CD4-positive, alpha-beta T cell (primary cell): ENCODE measurements at places on chromosomes 2 and 18. TPM values are rescaled to one million over a fixed set of nuclear protein-coding genes. Genes with fewer than 3 reads are reported as not detected.

MALL gene
- total RNA-seq = not detected

SRD5A2 gene
- not detected for total RNA-seq

CDKL4 gene
- total RNA-seq = 0.75 TPM

LOXHD1 gene
- total RNA-seq = not detected

SRBD1 gene
- total RNA-seq = 14.2 TPM

ZCCHC2 gene
- 85.4 TPM for total RNA-seq

OTX1 gene
- not detected for total RNA-seq

COPS7B gene
- 27.6 TPM for total RNA-seq

- no peak overlapping the region for H3K4me3 ChIP-seq
- H3K27ac ChIP-seq = no peak overlapping the region
- H3K4me1 ChIP-seq = peaks cover 20% of the 10 kb centered on the region
- no peaks in the 10 kb centered on the region for H3K36me3 ChIP-seq
- H3K27me3 ChIP-seq = peaks cover 40% of the 10 kb centered on the region
These were observed 1.3 kb upstream of the ANTXR1 start for GRCh38 chr2:69011611-69012157.

DNA sequence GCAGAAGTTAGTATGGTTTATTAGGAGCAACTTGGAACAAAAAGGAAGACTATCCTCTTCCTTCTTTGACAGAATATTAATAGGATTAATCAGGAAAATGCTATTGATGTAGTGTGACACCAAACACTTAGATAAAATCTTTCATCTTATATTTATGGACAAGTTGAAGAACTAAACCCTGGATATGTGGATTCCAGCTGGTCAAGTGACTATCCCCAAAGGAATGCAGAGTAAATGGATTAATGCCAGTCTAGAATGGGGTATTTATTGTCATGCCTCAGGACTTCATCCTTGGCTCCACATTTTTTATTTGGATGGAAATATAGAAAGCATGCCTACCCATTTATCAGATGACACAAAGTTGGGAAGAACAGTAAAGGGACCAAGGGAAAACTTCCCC lies 124.0 kb upstream of the TTC39C start:
- no peak for DNase-seq
- H3K4me3 ChIP-seq = no peak overlapping the region
- H3K36me3 ChIP-seq = no peaks in the 10 kb centered on the region
- H3K4me1 ChIP-seq = peaks cover 13% of the 10 kb centered on the region

DNA sequence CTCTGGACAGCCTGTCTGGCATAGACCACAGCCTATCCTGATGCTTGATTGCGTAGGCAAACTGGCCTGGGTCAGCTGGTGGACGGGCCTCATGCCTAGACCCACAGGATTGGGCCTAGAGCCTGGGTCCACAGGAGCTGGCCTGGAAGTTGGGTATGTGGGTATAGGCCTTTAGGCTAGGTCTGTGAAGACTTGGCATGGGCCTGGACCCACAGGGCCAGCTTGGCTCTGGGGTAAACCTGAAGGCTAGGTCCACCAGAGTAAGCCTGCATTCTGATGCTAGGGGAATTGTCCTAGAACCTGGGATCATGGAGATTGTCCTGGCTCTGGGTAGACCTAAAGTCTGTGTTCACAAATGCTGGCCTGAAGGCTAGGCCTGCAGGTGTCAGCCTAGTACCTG lies 1293.7 kb downstream of the CNTNAP5 start:
- no peaks in the 10 kb centered on the region for H3K36me3 ChIP-seq
- H3K4me3 ChIP-seq = no peak overlapping the region
- H3K4me1 ChIP-seq = no peaks in the 10 kb centered on the region
- no peak overlapping the region for H3K27ac ChIP-seq
- no peak for DNase-seq

- no peak overlapping the region for H3K27ac ChIP-seq
- no peaks in the 10 kb centered on the region for H3K4me1 ChIP-seq
- H3K36me3 ChIP-seq = no peaks in the 10 kb centered on the region
- H3K27me3 ChIP-seq = no peaks in the 10 kb centered on the region
These were observed 78.9 kb downstream of the ZBTB7C start for GRCh38 chr18:48330016-48330991.

DNA sequence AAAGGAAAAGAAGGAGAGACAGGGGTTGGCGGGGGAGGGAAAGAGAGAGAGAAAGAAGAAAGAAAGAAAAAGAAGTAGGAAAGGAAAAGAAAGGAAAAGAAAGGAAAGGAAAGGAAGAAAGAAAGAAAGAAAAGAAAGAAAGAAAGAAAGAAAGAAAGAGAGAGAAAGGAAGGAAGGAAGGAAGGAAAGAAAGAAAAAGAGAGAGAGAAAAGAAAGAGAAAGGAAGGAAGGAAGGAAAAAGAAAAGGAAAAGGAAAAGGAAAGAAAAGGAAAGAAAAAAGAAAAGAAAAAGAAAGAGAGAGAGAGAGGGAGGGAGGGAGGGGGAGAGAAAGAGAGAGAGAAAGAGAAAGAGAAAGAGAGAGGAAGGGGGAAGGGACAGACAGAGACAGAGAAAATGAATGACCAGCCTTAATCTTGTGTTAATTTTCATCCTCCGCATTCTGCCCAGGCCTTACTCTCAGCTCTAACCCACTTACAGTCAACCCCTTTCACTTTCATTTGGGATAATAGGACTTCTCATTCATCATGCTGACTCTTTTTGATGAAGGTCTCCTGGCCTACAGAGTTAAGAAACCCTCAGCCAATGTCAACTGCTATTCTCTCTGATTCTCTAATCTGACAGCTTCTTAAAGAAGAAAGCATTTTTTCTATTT lies 207.3 kb downstream of the SUCLG1 start:
- H3K4me3 ChIP-seq = no peak overlapping the region
- H3K36me3 ChIP-seq = no peaks in the 10 kb centered on the region
- no peaks in the 10 kb centered on the region for H3K27me3 ChIP-seq
- H3K4me1 ChIP-seq = no peaks in the 10 kb centered on the region
- DNase-seq = no peak

- no peaks in the 10 kb centered on the region for H3K27me3 ChIP-seq
- no peak for DNase-seq
- H3K4me1 ChIP-seq = peaks cover 3% of the 10 kb centered on the region
- no peak overlapping the region for H3K27ac ChIP-seq
- no peaks in the 10 kb centered on the region for H3K36me3 ChIP-seq
These were observed 599.9 kb downstream of the RNF144A start for GRCh38 chr2:7517088-7517487.

DNA sequence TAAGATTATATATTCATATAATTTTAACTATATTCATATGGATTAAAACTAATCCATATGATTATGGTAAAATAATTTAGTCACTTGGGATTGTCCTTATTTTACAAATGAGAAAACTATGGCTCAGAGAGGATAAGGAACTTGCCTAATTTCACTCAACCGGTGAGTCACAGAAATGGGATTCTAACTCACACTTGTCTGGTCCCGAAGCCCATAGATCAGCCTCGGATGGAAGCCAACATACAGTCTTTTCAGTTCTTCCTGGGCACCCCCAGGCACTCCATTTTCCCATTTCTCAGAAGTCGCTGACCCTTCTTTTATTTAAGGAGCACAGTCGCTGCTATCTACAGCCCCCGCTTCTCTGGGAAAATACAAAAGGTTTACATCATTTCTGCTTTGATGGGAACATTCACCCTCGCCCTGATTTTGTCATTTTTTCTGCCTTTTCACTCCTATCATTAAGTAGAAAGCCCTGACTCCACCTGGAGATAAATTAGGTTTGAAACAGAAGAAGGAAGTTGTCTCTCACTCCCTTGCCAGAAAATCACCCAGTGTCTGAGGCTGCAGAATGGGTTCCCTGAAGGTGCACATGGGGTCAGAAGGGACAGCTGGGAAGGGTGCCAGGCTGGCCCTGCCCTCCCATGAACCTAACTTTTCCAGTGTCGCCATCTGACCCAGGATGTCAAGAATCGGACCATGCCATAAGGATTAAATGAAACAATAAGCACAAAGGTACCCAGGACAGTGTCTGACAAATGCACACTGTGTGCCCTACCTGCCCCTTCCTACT lies 36.6 kb downstream of the CYP1B1 start:
- peaks cover 10% of the 10 kb centered on the region for H3K4me1 ChIP-seq
- H3K27me3 ChIP-seq = peaks cover 21% of the 10 kb centered on the region
- DNase-seq = peak; percentile 7
- H3K27ac ChIP-seq = no peak overlapping the region
- H3K4me3 ChIP-seq = no peak overlapping the region

GRCh38 chr2:204799791-204800190 lies 254.5 kb downstream of the PARD3B start:
- no peaks in the 10 kb centered on the region for H3K4me1 ChIP-seq
- no peaks in the 10 kb centered on the region for H3K36me3 ChIP-seq
- H3K27me3 ChIP-seq = no peaks in the 10 kb centered on the region
- H3K27ac ChIP-seq = no peak overlapping the region
- DNase-seq = no peak

GRCh38 chr18:51734576-51734975 lies 537.1 kb upstream of the MEX3C start:
- H3K4me1 ChIP-seq = no peaks in the 10 kb centered on the region
- no peak overlapping the region for H3K4me3 ChIP-seq
- no peaks in the 10 kb centered on the region for H3K36me3 ChIP-seq

GRCh38 chr2:208548700-208549099 lies 142.1 kb downstream of the PTH2R start:
- no peak overlapping the region for H3K27ac ChIP-seq
- no peak overlapping the region for H3K4me3 ChIP-seq
- no peaks in the 10 kb centered on the region for H3K4me1 ChIP-seq
- DNase-seq = no peak

- DNase-seq = no peak
- no peaks in the 10 kb centered on the region for H3K27me3 ChIP-seq
- peaks cover 24% of the 10 kb centered on the region for H3K36me3 ChIP-seq
- H3K27ac ChIP-seq = no peak overlapping the region
- H3K4me3 ChIP-seq = peak overlapping the region; percentile 38
These were observed 23.1 kb downstream of the PRPF40A start for GRCh38 chr2:152694161-152694661.

GRCh38 chr2:85547089-85547858 lies 8.3 kb downstream of the MAT2A start:
- H3K27me3 ChIP-seq = no peaks in the 10 kb centered on the region
- DNase-seq = no peak
- peaks cover 60% of the 10 kb centered on the region for H3K36me3 ChIP-seq
- H3K27ac ChIP-seq = no peak overlapping the region
- H3K4me1 ChIP-seq = peaks cover 4% of the 10 kb centered on the region
- H3K4me3 ChIP-seq = no peak overlapping the region

- H3K4me3 ChIP-seq = no peak overlapping the region
- no peak overlapping the region for H3K27ac ChIP-seq
- DNase-seq = no peak
- no peaks in the 10 kb centered on the region for H3K36me3 ChIP-seq
These were observed 178.4 kb downstream of the KCNE4 start for GRCh38 chr2:223230352-223230751.

GRCh38 chr18:3930126-3931012 lies 480.4 kb downstream of the TGIF1 start:
- DNase-seq = no peak
- no peak overlapping the region for H3K27ac ChIP-seq
- H3K4me1 ChIP-seq = no peaks in the 10 kb centered on the region
- no peak overlapping the region for H3K4me3 ChIP-seq
- no peaks in the 10 kb centered on the region for H3K27me3 ChIP-seq
- H3K36me3 ChIP-seq = no peaks in the 10 kb centered on the region

- no peaks in the 10 kb centered on the region for H3K4me1 ChIP-seq
- no peak overlapping the region for H3K4me3 ChIP-seq
- no peaks in the 10 kb centered on the region for H3K27me3 ChIP-seq
- DNase-seq = no peak
- no peaks in the 10 kb centered on the region for H3K36me3 ChIP-seq
These were observed 156.2 kb downstream of the SH3RF3 start for GRCh38 chr2:109285244-109285651.

DNA sequence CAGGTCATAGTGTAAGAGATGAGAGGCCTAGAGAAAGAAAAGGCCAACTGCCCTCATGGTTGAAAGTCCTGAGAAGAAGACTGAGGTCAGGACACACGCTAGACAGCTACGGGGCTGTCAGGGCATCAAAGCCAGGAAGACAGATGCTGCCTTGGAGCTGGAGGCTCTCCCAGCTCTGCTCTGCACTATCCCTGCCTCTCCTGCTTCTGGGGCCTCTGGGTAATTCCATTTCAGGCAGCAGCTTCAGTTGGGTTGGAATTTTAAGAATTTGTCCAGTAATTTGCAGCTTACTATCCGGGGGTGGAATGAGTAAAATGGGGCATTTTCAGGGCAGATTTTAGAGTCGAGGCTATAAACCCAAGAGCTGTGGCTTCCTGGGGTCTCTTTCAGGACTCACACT lies 76.2 kb upstream of the CTAGE1 start:
- H3K4me3 ChIP-seq = no peak overlapping the region
- H3K4me1 ChIP-seq = no peaks in the 10 kb centered on the region
- no peaks in the 10 kb centered on the region for H3K36me3 ChIP-seq

- H3K27ac ChIP-seq = no peak overlapping the region
- no peaks in the 10 kb centered on the region for H3K4me1 ChIP-seq
- no peak overlapping the region for H3K4me3 ChIP-seq
- H3K36me3 ChIP-seq = no peaks in the 10 kb centered on the region
- H3K27me3 ChIP-seq = no peaks in the 10 kb centered on the region
These were observed 343.8 kb downstream of the EPHA4 start for GRCh38 chr2:221228214-221228769.

DNA sequence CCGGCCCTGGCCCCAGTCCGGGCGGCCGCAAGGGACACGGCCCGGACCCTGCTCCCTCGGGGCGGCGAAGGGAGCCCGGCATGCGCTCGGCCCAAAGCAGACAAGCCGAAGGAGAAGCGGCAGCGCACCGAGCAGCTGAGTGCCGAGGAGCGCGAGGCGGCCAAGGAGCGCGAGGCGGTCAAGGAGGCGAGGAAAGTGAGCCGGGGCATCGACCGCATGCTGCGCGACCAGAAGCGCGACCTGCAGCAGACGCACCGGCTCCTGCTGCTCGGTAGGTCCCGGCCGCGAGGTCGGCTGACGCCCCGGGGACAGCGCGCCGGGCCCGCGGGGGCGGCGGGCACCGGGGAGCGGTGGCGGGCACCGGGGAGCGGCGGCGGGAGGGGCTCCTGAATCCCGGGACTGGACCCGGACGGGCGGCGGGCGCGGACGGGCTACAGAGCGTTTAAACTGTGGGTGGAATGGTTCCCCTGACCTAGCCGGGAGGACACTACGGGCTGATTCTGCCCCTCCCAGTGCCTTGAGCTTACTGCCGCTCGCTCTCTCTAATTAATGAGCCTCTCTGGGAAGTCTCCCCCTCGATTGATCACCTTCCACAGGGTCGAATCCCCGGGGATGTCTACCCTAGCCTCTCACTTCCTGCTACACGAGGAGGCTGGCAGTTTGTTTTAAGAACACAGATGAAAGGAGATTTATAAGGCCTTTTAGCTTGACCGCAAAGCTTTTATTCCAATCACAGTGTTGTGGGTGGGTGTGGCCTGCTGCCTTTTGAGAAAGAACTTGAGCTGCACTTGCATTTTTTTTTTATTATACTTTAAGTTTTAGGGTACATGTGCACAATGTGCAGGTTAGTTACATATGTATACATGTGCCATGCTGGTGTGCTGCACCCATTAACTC lies 853 bp downstream of the GNAL start:
- H3K4me1 ChIP-seq = peaks cover 14% of the 10 kb centered on the region
- DNase-seq = no peak
- no peaks in the 10 kb centered on the region for H3K36me3 ChIP-seq
- H3K27me3 ChIP-seq = peaks cover 31% of the 10 kb centered on the region

DNA sequence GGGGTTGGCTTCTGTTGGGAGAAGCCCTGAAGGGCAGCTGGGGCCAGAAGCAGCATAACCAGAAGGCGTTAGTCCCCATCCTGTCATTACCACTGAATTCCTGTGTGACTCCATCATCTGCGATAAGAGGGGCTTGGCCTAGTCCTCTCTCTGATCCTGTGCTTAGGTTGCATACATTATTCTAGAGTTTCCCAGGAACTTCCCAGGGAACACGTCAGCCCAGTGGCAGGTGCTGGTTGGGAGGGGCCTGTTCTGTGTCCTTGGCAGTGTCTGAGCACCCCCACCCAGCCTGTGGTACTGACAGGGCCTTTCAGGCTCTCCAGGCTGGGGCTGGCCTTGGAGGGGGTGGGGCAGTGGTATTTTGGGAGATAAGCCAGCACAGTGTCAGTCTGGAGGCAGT lies 4.5 kb upstream of the TOGARAM2 start:
- peaks cover 8% of the 10 kb centered on the region for H3K4me1 ChIP-seq
- no peak for DNase-seq
- no peaks in the 10 kb centered on the region for H3K27me3 ChIP-seq
- H3K4me3 ChIP-seq = no peak overlapping the region
